NCI-H1417 (cell line): ENCODE measurements at places on chromosomes 12 and 14.

DNA sequence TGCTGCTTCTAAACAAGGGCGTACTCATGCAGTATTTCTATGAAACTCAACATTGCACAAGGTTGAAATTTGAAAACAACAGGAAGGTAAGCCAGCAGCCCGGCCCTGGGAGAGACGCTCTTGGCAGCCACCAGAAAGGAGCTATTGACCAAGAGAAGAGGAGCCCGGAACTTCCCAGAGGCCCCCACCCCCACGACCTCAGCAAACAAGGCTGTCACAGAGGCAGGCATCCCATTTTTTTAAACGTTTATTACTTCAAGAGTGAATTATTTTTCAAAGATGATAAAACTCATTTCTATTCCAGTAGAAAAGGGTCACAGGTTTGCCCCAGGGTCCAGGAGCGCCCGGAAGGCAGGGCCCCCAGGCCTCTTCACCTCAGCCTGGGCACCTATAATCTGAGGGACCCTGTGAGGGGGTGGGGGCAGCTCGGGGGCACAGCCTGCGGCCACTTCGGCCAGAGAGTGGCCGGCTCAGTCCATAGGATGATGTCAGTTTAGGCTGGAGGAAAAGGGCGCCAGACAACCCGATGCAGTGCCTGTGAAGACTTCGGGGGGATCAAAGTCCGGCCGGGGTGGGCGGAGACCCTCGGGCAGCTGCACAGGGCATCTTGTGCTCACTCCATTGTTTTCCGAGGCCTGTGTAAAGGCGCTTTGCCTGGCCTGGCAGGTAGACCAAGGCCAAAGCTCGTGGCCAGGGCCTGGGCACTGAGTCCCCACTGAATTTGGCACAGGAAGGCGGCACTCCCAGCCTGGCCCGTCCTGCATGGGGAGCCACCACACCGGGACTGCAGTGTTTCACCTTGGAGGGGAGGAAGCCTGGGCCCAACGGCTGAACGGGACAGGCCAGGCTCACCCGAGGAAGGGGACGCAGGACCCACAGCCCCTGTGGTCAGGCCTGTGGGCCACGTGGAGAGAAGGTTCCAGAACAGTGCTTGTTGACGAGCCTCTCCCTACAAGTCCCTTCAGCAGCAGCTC, 86.0 kb downstream of the SCARB1 start:
- DNase-seq = no peak

GRCh38 chr12:113891167-113891692, 74.9 kb downstream of the RBM19 start:
- no peak for DNase-seq

DNA sequence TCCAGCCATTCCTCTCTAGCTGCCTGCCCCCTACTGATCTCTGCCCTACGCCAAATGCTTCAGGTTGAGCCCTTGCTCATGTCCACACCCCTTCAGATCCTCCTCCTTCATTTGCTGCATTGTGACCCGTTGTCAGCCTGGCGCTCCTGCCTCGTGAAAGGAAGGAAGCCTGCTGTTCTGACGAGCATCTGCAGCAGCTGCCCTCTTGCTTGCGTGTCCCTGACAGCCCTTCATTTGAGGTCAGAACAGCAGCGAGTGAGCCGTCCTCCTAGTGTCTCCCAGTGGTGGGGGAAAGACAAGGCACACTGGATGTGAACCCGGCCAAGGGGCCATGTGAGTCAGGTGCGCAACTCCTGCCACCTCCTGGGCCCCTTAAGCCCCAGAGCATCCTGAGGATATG, 3.0 kb upstream of the PIANP start:
- no peak for DNase-seq

DNA sequence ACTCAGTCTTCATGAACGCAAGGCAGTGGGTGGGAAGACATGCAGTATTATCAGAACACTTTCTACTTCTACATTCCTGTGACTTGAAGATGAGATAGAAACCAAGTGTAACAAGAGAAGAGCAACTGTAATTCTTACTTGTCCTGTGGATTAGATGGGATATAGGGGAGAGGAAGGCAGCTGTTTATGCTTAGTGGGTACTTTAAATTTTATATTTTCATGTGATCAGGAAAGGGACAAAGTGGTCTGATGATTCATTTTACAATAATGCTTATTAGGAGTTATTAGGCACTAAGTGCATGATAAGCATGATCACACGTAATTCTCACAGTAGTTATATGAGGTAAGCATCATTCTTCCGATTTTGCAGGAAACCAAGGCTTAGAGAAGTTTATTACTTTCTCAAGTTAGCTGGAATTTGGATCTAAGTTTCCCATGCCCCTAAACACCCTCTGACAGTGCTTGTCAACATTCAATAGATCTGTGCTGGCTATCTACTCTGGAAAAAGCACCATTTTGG, 52.7 kb downstream of the PTGER2 start:
- DNase-seq = no peak

DNA sequence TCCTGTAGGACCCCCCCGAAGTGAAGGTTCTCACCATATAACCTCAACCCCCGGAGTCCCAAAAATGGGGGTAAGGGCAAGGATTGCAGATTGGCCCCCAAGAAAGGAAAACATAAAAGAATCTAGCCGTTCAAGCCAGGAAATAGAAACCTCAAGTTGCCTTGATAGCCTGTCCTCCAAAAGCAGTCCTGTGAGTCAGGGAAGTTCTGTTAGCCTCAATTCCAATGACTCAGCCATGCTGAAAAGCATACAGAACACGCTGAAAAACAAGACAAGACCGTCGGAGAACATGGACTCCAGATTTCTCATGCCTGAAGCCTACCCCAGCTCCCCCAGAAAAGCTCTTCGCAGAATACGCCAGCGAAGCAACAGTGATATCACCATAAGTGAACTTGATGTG, 344.2 kb upstream of the RGS6 start:
- DNase-seq = no peak

DNA sequence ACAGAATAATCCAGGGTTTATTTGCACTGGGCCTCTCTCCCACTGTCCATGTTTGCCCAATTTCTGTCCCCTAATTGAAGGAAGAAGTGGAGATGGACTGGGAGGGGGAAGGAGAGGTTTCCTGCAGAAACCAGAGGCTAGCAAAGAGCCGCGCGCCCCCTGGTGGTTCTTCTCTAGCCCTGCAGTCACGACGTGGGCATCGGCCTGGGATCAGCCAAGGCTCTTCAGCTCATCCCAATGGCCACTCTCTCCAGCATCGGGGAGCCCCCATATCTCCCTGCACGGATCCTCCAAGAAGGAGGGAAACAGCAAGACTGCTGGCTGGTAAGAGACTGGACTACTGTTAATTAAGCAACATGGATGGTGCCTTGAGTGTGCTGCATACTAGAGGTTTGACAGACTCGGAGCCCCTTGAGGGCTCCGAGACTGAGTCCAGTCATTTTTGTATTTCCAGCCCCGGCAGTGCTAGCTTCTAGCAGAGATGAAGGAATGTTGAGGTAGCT, 18.7 kb downstream of the ZBTB39 start:
- DNase-seq = peak; percentile 88

DNA sequence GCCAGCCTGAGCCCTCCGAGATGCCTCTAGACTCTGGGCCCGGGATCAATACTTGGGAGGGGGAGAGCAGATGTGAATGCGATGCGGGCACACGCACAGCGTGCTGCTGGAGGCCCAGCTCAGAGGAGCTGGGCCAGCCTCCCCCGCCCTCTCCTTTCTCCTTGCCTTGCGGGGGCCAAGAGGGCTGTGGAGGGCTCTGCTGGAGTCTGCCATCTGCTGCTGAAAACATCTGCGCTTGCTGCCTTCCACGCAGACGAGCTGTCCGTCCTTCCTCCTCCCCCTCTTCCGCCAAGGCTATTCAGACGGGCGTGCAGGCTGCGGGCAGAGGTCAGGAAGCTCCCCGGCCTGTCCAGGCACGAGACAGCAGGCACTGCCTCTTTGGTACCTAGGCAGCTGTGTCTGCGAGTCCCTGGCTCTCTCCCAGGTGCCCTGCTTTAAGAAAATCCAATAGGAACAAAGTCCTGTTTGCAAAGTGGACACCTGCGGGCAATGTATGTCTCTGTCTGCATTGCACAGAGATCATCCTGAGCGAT, 75.2 kb downstream of the SPRING1 start:
- peak; percentile 63 for DNase-seq

GRCh38 chr12:16605642-16606116, 283 bp downstream of the LMO3 start:
- peak; percentile 97 for DNase-seq

DNA sequence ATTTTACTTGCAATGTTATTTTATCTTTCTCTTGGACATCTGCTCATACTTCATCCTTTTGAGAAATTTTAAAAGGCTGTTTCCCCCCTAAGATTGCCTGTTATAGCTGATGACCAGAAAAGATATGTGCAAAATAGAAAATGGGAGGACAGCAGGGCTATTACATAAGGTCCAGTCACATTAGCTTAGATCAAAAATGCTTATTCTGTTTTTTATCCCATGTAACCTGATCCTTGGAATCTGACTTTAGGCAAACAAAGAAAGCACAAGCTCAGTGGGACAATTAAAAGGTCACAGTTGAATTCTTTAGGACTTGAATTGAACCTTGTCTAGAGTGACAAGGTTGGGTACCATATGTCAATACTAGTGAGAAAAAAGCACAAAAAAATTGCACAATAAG, 65.1 kb upstream of the TRHDE start:
- DNase-seq = no peak

GRCh38 chr14:90039253-90040010, 22.4 kb upstream of the KCNK13 start:
- no peak for DNase-seq

GRCh38 chr14:42508209-42508946, 901.7 kb downstream of the LRFN5 start:
- DNase-seq = no peak

GRCh38 chr12:67006610-67007009, 262.5 kb upstream of the CAND1 start:
- DNase-seq = peak; percentile 12

DNA sequence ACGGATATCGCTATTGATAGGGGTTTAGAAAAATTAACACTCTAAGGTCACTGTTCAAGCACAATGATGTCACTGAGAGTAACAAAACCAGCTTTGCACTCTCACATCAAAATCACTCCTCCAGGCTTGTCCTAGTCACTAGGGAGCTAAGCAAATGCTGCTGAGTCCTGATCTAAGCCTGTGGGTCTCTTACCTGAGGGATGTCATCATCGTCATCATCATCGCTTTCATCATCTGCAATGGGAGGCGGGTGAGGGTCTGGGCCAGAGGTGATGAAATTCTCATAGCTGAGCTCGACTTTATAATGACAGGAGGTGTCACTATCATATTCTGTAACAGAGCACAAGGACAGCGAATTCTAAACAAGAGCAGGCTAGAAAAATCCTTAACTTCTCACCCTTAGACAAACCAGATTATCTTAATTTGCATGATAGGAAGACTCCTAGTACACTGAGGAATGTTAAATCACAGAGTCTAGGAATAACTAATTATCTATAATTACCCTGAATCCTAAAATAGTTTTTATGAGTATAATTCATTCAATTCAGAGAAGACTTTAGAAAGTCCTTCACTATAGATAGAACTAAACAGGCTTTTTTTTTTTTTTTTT, 83.0 kb downstream of the TRAFD1 start:
- DNase-seq = no peak

GRCh38 chr14:37051680-37052079, 120.7 kb downstream of the SLC25A21 start:
- no peak for DNase-seq

- peak; percentile 97 for DNase-seq
Measured at GRCh38 chr14:88551094-88551870, 3.5 kb downstream of the PTPN21 start.

GRCh38 chr12:8887285-8887715, 27.0 kb upstream of the PHC1 start:
- no peak for DNase-seq

- no peak for DNase-seq
Measured at GRCh38 chr12:46458500-46459102, 86.0 kb upstream of the SLC38A2 start.

DNA sequence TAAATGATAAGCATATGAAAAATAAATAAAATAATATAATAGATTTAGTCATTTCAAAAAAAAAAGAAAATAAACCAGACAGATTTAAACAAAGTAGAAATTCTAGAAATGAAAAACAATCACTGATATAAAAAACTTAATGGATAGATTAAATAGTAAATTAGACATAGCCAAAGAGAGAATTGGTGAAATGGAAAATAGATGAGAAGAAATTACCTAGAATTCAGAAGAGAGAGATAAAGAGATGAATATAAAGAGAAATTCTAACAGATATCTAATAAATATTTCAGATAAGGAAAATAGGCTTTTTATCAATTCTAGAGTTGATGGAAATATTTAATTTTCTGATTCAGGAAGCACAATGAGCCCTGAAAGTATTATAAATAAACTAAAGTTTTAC, 123.1 kb downstream of the PRIMA1 start:
- peak; percentile 16 for DNase-seq

GRCh38 chr12:74424778-74425177, 112.9 kb upstream of the ATXN7L3B start:
- peak; percentile 43 for DNase-seq

DNA sequence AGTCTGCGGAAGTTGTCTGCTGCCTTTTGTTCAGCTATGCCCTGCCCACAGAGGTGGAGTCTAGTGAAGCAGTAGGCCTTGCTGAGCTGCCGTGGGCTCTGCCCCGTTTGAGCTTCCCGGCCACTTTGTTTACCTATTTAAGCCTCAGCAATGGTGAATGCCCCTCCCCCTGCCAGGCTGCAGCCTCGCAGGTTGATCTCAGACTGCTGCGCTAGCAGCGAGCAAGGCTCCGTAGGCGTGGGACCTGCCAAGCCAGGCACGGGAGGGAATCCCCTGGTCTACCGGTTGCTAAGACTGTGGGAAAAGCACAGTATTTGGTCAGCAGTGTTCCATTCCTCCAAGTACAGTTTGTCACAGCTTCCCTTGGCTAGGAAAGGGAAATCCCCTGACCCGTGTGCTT, 143.6 kb downstream of the DYRK2 start:
- no peak for DNase-seq

GRCh38 chr12:122864894-122865253, 29.6 kb downstream of the HIP1R start:
- DNase-seq = no peak

GRCh38 chr12:38956337-38956736, 50.9 kb upstream of the CPNE8 start:
- no peak for DNase-seq
